ENCODE measurements at places on chromosomes 5 and 9.

DNA sequence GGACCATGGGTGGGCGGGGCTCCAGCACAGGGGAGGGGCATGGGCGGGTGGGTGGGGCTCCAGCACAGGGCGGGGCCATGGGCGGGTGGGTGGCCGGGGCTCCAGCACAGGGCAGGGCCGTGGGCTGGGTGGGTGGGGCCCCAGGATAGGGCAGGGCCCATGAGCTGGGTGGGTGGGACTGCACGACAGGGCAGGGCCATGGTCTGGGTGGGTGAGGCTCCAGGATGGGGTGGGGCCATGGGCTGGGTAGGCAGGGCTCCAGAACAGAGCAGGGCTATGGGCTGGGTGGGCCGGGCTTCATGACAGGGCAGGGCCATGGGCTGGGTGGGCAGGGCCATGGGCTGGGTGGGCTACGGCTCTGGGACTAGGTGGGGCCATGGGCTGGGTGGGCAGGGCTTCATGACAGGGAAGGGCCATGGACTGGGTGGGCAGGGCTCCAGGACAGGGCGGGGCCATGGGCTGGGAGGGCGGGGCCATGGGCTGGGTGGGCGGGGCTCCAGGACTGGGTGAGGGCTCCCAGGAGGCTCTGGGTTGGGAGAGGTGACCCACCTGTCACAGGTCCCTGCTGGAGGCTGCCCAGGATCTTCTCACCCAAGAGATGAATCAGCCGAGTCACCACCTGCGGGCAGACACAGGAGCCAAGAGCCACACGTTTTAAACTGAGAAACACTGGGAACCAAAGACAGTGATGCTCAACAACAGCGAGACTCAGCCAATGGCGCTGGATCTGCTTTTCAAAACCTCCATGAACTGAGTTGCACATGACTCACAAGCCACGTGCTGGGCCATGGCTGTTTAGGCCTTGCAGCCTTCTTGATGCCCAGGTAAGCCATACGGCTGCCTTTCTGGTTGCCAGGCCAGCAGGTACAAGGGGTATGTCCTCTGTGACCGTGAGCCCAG is 33.6 kb upstream of the NSMF start:
- peak; percentile 27 for DNase-seq

- no peak for DNase-seq
Measured at GRCh38 chr5:96492459-96493047, 59.5 kb upstream of the PCSK1 start.

GRCh38 chr9:111891910-111892499 is 4.6 kb upstream of the UGCG start:
- no peak for DNase-seq

GRCh38 chr9:136578915-136579649 is 33.2 kb upstream of the NOTCH1 start:
- DNase-seq, result peak; percentile 29

GRCh38 chr5:173457482-173457881 is 129.3 kb upstream of the STC2 start:
- no peak for DNase-seq

- DNase-seq, result no peak
Measured at GRCh38 chr5:146607659-146608332, 91.8 kb upstream of the GPR151 start.
